ENCODE measurements at places on chromosomes 16 and 17.

DNA sequence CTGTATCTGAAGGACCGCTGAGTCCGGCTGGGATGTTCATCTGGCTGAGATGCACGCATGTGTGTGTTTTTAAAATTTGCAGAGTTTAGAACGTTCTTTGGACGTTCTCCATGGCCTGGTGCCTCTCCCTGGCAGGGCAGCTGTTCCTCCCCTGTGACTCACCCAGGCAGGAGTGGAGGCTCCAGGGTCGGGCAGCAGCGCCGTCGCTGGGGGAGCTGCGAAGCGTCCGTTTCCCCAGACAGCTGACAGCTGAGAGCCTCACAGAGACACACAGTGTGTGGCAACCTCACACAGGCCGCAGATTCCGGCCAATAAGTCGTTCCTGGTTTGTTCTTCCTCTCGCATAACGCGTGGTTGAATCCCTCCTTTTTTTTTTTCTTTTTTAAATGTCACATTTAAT lies 80.6 kb downstream of the OR1D5 start:
- DNase-seq = peak; percentile 39

- DNase-seq = no peak
Measured at GRCh38 chr17:37107406-37108083, 158.8 kb downstream of the AATF start.

DNA sequence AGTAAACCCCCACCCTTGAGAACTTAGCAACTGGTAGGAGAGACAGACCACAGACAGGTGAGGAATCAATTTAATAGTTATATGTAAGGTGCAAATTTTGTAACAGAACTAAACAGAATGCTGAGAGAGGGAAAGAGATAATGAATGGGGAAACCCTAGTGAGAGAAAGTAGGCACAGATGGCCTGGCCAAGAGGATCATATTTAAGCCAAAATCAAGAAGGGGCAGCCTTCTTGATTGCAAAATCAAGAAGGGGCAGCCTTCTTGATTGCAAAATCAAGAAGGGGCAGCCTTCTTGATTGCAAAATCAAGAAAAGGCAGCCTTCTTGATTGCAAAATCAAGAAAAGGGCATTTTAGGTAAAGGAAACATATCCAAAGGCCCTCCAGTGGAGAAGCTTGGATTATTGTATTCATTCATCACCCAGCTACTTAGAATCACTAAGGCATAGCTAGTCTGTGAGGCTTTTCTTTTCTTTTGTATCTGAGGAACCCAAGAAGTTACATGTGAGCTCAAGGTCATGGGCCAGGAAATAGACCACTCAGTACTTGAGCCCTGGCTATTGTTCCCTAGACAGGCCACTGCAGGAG lies 190.6 kb downstream of the CYLD start:
- DNase-seq = no peak

DNA sequence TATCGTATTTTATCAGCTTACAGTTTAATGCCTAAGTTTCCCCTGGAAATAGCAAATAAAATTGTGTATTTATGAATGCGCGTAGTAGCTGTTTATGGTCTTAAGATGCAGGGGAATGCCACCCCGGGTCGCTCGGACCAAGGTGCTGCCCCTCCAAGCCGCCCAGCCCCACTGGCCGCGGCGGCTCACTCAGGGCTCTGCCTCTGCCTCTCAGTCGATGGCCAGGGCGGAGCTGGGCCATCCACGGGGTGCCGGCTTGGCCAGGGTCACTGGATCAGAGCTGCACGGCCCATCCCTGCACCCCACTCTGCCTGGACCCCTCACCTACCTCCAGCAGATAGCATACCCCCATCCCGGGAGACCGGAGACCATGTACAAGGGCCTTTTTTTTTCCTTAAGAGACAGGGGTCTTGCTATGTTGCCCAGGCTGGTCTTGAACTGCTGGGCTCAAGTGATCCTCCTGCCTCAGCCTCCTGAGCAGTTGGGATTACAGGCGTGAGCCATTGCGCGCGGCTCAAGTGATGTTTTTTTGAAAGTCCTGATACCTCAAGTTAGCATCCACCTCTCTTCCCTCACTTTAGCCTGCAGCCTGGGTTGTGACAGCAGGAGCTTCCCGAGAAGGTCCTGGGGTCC lies 11.0 kb downstream of the PRSS27 start:
- DNase-seq = no peak

DNA sequence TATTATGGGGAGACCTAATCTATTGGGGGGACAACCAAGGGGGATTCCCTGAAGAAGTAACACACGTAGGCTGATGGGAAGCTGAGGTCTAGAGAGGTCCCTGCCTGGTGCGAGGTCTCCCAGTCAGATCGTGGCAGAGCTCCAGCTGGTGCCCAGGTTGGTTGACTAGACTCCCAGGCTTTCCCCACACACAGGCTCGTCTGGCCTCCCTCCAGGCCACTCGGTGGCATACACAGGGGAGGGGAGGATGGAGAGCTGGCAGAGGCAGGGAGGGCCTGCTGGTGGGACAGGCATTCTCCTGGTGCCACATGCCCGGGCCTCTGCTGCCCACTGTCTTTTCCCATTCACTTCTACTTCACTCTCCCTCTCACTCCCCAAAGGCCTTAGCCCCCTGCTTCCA lies 8.5 kb upstream of the SOCS3 start:
- no peak for DNase-seq

GRCh38 chr17:75074532-75074931 lies 13.2 kb upstream of the SLC16A5 start:
- no peak for DNase-seq

- no peak for DNase-seq
Measured at GRCh38 chr17:33124871-33125551, 133.4 kb downstream of the SPACA3 start.

DNA sequence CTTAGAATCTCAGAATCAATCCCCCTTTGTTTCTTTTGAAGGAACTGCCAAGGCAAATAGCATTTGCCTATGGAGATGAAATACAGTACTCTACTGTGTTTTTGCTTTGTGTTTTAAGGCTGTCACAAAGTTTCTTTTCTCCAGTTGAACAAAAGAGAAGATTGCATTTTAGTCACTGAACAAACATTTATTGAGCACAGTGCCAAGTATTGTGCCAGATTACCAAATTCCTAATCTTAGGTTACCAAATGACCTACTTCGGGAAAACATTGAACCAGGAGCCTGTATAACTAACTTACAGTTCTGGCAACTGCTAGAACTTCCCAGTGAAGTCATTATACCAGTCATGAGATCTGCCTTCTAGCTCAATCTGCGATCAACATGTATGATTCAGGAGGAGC lies 3.0 kb upstream of the UBB start:
- peak; percentile 18 for DNase-seq

GRCh38 chr16:3020604-3021448 lies 658 bp downstream of the TNFRSF12A start:
- DNase-seq = peak; percentile 95

- no peak for DNase-seq
Measured at GRCh38 chr16:84555418-84556196, 51.1 kb upstream of the MEAK7 start.

DNA sequence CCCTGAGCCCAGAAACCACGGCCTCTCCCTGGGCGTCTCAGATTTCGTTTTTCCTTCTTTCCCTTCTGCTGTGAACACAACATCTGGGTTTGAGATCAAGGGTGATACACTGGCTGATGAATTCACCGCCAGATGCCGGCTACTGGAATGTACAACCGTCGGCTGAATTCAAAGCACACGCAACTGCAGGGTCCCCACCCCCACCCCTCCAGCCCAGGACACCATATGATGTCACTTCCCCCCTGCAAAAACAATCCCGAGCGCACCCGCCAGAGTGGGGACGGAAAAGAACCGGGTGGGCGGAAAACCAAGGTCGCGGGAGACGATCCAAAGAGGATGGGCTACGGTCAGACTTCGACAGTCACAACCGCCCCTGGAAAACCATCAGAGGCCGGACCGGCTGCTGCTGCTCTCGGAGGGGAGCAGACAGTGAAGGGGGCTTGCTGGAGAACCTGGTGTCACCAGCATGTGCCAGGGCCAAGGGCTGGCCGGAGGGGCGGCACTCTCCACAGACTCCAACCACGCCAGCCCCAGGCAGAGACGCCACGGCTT lies 23.3 kb downstream of the CEP295NL start:
- DNase-seq = peak; percentile 95

- peak; percentile 36 for DNase-seq
Measured at GRCh38 chr17:6755731-6756184, at the start of gene XAF1. Gene XAF1, plus strand, starts transcription at chr17:6756046. Its CDS starts 33 bp downstream, at chr17:6756079.

DNA sequence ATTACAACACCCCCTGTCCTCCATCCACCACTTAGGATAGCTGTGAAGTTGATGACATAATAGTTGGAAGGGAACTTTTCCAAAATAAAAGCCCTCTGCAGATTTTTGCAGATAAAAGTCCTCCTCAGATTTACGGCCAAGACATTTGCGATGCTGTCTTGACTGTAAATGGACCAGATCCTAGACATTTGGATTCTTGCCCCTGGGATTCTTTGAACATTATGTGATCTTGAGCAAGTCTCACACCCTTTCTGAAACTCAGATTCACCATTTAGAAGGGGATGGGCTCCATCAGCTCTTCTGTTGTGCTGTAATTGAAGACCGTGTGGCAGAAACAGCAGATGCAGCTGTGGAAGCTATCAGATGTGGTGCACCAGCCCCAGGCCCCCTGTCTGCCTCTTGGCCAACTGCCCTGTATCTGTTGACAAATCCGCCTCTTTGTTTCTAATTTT lies 153.9 kb upstream of the CACNG3 start:
- DNase-seq = no peak

- no peak for DNase-seq
Measured at GRCh38 chr17:75976175-75976848, 2.7 kb downstream of the ACOX1 start.

- DNase-seq = peak; percentile 95
Measured at GRCh38 chr17:15920758-15921239, 24.1 kb upstream of the ADORA2B start.

GRCh38 chr16:24493821-24494220 lies 45.5 kb upstream of the RBBP6 start:
- DNase-seq = no peak

GRCh38 chr16:89481356-89481955 lies 8.9 kb downstream of the ANKRD11 start:
- DNase-seq = no peak

DNA sequence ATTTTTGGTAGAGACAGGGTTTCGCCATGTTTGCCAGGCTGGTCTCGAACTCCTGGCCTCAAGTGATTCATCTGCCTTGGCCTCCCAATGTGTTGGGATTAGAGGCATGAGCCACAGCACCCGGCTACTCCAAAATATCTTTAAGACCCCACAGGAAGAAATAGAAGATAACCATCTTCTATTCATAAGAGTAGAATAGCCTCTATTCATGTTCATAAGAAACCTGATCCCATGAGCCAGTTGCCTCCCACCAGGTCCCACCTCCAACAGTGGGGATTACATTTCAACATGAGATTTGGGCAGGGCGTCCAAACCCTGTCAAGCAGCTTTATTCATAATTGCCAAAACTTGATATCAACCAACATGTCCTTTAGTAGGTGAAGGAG lies 13.9 kb upstream of the TMC7 start:
- DNase-seq = no peak

DNA sequence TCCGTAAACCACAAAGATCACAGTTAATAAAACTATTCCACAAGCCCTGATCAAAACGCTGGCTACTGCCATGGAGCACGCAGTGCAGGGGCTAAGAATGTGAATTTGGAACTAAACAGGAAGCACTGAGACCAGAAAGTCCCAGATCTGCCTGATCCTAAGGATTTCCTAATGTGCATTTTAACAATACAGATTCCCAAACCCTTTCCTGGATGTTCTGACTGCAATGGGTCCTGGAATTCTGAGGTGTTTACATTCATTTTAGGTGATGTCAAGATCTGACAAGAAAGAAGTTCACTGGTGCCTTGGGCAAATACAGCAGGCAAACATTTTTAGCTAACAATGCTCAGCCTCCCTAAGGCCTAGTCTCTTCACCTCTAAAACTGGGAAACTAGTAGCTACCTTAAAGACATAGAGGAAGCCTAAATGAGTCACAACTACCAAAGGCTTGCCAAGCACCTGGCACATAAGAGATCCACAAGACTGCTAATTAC lies 10.3 kb downstream of the NSMCE1 start:
- DNase-seq = peak; percentile 17

- no peak for DNase-seq
Measured at GRCh38 chr17:17830740-17831207, 6.0 kb downstream of the SREBF1 start.

- DNase-seq = no peak
Measured at GRCh38 chr17:78910497-78911284, 7.7 kb upstream of the CEP295NL start.

GRCh38 chr17:31778523-31778922 lies 80.5 kb downstream of the COPRS start:
- DNase-seq = peak; percentile 61

GRCh38 chr16:87115646-87116045 lies 201.5 kb downstream of the C16orf95 start:
- no peak for DNase-seq

DNA sequence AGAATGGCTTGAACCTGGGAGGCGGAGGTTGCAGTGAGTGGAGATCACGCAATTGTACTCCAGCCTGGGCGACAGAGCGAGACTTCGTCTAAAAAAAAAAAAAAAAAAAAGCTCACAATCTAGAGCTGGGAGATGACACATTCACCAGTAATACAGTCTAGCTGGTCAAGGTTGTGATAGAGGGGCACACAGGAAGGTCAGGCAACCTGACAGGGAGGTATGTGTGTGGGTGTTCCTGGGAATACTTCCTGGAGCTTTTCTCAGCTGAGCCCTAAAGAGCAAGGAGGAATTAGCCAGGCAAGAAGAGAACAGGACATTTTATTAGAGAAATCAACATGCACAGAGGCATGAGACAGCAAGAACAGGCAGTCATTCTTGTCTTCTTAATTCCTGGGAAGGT lies 216.7 kb downstream of the SHISA9 start:
- no peak for DNase-seq

DNA sequence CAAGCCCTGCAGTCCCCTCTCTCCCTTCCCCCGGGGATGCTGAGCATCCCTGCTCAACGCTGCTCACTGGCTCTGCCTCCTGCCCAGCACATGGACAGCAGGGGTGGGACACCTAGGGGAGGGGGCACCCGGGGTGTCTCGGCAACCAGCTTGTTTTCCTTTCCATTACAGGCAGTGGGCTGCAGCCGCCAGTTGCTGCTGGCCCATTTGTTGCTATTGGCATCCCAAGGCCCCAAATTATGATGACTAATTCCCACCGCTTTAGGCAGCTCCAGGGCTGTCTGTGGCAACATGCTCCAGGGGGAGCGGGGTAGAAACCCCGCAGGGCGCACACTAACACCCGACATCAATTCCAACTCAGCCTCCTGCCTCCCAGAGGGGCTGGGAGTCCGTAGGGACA lies 4.9 kb downstream of the SDK2 start:
- DNase-seq = no peak

GRCh38 chr17:13484020-13484419 lies 117.7 kb downstream of the HS3ST3A1 start:
- peak; percentile 64 for DNase-seq

DNA sequence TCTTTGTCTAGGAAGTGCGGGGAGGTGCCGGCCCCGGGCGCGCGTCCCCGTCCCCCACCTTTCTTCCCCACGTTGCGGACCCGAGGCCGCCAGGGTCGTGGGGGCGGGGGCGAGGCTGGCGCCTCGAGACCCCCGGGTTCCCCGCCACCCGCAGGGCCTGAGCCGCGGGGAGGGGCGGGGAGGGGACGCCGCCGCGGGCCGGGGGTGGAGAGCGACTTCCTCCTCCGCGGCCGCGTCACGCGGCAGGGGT lies 1.8 kb upstream of the ACTG1 start:
- DNase-seq = no peak

Data from fibroblast of skin of right biceps (primary cell).